ENCODE measurements at places on chromosomes 12 and 14.

- no peak for DNase-seq
Observed at GRCh38 chr12:52873513-52873831, 24.7 kb upstream of the KRT78 start.

- DNase-seq, result no peak
Observed at GRCh38 chr12:116818341-116818856, 62.8 kb downstream of the HRK start.

DNA sequence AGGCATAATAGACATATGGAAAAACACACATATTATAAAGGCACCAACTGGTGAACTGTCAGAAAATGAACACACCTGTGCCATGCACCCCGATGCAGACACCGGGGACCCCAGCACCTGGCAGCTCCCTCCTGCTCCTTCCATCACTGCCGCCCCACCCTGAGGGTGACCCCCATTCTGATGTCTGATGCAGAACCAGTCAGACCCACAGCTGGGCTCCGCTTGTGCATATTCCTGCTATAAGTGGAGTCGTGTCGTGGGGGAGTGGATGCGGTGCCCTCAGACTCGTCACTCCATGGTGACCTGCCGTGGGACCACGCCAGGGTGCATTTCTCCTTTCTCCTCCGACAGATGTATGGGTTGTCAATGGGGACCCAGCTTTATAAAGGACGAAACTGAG, 45.7 kb upstream of the MEG3 start:
- DNase-seq, result no peak

- no peak for DNase-seq
Observed at GRCh38 chr12:108600702-108601007, 2.8 kb upstream of the TMEM119 start.

DNA sequence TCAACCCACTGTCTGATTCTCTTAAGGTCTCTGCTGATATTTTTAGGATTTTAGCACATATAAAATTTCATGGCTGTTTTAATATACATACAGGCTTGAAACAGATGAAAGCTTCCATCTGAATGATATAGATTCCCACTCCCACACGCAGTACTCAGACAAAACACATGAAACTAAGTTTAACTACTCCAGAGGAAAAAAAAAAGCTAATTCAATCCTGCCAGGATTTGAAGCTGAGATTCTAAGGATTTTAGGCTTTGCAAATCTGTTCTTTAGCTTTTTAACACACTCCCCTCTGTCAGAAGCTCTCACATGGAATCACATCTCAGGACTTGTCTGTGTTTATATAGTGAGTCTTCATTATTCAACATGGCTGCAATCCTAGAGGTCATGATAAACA, 217.3 kb downstream of the BCAT1 start:
- no peak for DNase-seq

DNA sequence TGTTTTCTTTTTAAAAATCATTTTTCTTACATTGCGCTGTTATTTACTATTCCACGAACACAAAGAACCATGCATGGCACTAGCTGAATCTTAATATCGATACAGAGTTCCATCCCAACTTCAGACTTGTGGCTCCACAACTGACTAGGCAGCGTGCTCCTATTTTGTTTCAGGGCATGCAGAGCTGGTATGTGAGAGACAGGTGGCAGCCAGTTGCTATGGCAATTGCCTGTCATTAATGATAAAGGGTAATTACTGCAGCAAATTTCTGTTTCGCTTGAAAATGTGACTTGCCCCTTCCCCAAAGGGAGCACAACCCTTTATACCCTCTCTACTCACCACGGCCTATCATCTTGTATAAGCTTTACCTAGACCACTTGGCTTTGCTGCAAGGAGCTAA, 113.1 kb upstream of the G2E3 start:
- DNase-seq, result no peak

DNA sequence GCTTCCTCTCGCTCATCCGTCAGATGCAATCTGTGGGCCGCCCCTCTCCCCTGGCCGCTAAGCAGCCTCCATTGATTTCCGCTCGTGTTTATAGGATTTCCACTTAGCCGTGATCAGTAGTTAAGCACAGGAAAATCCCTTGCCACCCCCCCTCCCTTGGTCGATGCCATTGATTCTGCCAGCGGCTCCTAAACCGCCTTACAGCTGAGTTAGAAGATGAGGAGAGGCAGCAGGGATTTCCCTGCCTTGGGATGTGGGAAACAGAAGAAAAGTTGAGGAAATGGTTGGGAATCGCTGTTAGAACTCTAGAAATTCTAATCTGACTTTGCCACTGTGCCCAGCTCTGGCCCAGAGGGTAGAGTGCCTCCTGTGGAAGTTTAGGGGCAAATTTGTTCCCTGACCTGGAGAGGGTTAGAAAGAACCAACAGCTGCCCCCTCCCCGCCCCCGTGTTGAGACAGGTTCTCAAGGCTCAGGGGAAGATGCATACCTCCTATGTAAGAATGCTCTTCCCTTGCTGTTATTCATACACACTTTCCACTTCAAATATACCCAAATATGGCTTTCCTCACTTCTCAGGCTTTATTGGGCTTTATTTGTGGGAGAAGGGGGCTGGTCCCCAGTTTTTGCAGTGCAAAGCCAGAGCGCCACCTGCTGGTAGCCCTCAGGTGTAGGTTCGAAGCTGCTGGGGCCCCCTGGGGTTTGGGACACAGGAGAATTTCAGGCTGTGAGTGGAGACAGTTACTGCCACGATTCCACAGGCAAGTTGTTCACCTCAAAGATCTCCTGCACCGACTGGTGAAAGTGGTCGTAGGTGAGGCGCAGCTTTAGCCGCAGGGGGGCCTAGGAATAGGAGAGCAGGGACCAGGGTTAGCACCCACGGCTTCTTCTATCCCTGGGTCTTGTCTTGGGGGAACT, 3.2 kb downstream of the THTPA start:
- no peak for DNase-seq

DNA sequence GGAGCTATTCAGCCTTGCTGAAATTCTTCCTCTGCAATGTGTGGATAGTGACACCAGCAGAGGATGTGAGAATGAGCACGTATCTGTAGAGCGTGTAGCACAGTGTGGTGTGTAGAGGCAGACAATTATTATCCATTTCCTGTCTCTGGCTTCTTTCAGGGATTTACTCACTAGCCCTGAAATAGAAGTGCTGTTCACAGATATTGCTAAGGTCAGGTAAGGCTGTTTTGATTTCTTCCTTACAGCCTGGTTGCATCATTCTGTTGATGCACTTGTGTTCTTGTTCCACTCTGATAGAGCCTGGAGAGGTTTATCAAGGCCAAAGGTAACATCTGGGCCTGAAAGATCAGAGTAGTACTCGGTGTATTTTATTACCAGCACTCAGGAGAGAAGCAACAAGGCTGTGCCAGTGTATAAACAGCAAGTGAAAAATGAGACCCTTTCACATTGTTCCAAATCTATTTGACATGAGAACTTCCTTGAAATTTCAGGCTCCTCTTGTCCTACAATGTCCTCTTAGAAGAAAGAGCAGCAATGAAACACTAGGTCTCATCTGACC, 16.7 kb downstream of the ARG2 start:
- DNase-seq, result no peak

DNA sequence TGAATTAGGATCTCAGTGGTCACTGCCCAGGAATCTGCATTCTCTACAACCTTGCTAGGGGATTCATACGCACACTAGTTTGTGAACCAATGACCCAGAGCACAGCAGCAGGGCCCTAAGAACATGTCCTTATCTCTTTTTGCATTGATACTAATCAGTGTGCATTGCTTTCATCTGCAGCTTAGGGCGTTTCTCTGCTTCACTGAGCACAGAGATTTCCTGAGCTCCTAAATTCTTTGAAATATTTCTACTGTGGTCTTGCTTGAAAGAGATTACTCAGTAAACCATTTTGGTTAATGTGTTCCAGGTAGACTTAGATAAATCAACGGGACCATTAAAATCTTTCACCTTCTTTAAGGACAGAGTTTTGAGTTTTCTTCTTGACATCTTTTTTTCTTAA, 351.3 kb upstream of the KITLG start:
- no peak for DNase-seq

DNA sequence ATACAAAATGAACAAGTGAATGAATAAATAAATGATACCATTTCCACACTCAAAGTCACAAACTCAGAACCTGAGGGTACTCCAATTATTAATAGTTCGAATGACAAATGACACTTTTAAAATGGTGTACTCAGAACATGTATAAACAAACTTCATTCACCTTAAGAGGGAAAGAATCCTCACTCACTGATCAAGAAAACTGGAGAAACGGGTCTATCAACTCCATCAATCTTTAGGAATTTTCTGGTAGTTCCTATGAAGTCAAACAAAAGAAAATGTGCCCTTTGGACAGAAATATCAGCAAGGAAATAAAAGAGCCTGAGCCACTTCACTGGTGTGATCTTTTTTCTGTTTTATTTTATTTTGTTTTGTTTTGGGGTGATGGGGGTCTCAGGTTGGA, 5.2 kb upstream of the NRDE2 start:
- no peak for DNase-seq

GRCh38 chr14:53295985-53296582, 143.0 kb upstream of the DDHD1 start:
- DNase-seq, result no peak

GRCh38 chr12:14654842-14655241, 41.6 kb downstream of the GUCY2C start:
- DNase-seq, result no peak

DNA sequence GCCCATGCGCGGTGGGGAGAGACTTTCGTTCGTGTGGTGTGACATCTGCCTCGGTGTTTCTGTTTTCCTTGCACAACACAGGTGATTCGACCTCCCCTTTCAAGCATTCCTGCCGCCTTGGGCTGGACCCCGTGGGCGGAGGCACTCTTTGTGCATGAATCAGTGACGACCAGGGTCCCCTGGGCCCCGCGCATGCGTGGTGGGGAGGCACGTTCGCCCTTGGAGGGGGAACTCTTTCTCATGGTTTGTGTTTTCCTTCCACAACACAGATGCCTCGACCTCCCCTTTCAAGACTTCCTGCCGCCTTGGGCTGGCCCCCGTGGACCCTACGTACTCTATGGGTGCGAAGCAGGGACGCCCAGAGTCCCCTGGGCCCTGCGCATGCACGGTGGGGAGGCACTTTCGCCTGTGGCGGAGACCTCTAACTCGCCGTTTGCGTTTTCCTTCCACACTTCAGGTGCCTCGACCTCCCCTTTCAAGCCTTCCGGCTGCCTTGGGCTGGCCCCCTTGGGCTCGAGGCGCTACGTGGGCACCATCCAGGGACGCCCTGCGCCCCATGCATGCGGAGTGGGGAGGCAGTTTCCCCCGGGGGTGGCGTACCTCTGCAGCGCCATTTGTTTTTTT, 340.9 kb downstream of the ALG10 start:
- DNase-seq, result no peak

DNA sequence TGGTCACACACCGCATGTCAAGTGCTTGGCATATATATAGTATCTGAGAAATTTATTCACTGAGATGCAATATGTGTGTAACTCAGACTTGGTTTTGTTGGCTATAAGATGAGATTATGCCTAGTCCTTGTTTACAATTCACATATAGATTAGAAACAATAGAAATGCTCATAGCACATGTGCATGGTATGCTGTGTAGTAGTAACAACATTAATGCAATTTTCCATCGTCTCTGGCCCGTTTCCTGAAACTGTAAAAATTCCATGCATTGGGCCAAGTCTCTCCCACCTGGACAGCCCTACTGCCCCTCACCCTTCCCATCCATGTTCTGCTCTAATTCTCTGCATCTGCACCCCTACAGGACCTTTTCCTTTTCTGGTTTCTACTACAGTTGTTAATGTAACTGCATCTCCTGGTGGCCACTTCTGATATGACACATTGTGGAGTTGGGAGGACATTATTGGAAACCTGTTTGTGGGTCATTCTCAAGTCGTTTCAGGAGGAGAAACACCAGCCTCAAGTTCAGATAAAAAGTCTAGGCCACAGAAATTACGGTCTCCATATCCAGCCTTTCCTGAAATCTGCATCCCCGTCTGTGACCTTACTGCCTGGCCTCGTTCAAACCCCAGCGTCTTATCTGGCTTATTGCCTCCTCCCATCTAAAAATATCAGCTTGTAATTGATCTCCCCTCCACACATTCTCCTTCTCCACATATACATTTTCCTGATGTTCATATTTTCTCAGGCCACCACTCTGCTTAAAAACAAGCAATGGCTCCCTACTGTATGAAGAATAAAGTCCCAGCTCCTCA, 37.5 kb downstream of the EMP1 start:
- no peak for DNase-seq

DNA sequence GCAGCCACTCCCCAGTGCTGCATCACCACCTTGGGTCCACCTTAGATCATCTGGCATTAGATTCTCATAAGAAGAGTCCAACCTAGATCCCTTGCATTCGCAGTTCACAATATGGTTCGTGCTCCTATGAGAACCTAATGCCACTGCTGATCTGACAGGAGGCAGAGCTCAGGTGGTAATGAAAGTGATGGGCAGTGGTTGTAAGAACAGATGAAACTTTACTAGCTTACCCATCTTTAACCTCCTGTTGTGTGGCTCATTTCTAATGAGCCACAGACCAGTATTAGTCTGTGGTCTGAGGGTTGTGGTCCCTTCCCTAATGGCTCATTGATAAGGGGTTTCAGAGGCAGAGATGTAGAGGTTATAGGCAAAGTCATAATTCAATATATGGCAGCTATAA, 615.9 kb upstream of the MIS18BP1 start:
- no peak for DNase-seq

DNA sequence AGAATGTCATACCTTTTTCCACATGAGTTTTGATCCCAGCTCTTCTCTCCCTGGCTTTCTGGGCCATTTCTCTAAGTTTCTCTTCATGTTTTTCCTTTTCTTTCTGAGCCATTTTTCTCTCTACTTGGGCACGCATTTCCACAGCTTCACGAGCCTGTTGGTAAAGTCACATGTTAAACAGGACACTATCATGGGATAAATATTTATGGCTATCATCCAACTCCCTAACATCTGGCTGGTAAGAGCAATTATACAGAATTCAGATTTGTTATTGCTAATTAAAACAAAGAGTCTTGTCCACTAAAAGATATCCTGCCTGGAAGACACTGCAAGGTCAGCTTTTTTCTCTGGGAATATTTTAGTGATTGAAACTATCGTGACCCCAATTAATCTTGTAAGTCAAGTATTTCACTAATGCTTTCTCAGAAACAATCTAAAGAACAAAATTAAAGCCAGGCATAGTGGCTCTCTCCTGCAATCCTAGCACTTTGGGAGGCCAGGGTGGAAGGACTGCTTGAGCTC, 23.1 kb downstream of the SLIRP start:
- DNase-seq, result no peak

DNA sequence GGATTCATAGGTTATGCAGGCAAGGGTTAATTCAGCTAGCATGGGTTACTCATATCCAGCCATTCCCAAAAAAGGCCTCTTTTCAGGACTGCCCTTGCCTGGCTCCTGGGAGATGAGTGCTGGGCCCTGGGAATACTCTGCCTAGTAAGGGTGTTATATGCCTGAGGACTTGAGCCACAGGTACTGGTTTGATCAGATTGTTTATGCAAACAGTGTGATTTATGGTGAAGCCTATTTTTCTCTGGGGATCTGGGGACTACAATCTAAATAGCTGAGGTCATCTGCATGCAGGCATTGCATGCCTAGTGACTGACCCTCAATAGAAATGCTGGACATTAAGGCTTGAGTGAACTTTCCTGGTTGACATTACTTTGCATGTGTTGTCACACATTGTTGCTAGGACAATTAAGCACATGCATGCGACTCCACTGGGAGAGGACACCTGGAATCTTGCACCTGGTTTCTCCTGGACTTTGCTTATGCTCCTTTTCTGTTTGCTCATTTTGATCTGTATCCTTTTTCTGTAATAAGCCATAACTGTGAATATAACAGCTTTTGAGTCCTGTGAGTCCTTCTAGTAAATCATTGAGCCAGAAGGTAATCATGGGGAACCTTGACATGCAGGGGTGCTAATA, 73.0 kb downstream of the RAD51B start:
- no peak for DNase-seq

Data from NCI-H2081 treated with DMSO at 0.1 percent for 48 hours (cell line).